Kidney glomerular epithelial cell (primary cell): ENCODE measurements at places on chromosomes 3 and 15.

- DNase-seq = no peak
Measured at GRCh38 chr3:128312271-128312670, 154.4 kb downstream of the DNAJB8 start.

DNA sequence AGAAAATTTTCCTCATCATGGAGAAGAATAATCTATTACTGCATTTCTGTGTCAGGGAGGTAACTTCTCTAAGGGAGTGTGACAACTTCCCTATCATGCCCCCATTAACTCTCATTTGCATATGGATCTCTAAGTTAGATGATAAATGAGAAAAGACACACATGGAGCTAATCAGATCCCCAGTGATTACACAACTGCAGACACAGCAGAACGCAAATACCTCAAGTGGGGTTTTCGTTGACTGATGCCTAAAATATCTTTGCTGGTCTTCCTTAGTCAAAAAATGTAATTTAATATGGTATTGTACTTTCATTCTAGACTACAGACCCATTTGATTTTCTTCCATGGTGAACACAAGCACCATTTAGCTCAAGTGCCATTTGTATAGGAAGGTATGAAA is 630.5 kb downstream of the TBL1XR1 start:
- no peak for DNase-seq

GRCh38 chr3:13607821-13608597 is 59.1 kb downstream of the FBLN2 start:
- DNase-seq = no peak

DNA sequence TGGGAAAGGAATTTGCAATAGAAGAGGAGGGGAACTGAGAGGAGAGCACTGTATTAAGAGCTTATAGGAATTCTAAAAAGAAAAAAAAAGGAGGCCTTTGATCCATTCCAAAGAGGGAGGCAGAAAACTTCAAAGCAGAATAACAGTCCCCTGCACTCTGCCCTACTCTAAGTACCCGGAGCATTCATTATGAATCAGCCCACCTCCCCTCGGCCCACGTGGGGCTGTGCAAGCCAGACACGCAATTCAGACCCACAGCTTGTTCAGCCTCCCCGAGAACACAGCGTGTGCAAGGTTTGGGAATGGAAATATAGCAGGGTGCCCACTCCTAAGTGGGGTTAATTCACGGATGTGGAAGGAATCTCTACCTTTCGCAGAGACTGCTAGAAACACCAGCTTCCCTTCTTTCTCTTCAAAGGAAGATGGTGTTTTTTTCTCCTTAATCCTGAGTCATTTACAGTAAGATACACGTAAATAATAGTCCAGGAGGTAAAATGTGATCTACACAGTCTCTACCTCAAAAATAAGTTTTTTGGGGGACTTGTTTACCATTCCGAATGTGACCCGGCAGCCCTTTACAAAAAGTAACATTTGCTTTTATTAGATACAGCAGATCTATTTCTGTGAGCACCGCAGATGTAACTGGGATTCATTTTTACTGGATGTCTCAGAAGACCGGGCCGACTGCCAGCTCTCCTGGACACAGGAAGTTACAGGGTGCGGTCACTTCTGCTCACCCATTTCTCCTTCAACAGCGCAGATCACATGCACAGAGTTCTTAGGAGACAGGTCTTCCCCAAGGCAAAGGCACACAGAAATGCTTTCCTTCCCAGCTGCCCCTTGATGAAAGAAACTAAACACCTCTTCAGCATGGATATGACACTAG is 768.5 kb upstream of the CFAP20DC start:
- DNase-seq = peak; percentile 91

- no peak for DNase-seq
Measured at GRCh38 chr3:107634099-107634489, 111.3 kb downstream of the BBX start.

DNA sequence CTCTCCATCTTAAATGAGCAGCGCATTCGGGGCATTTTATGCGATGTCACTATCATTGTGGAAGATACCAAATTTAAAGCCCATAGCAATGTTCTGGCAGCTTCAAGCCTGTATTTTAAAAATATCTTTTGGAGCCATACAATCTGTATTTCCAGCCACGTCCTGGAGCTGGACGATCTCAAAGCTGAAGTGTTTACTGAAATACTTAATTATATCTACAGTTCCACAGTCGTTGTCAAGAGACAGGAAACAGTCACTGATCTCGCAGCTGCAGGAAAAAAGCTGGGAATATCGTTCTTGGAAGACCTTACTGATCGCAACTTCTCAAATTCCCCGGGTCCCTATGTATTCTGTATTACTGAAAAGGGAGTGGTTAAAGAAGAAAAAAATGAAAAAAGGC is 44.4 kb upstream of the RASA2 start:
- DNase-seq = no peak

DNA sequence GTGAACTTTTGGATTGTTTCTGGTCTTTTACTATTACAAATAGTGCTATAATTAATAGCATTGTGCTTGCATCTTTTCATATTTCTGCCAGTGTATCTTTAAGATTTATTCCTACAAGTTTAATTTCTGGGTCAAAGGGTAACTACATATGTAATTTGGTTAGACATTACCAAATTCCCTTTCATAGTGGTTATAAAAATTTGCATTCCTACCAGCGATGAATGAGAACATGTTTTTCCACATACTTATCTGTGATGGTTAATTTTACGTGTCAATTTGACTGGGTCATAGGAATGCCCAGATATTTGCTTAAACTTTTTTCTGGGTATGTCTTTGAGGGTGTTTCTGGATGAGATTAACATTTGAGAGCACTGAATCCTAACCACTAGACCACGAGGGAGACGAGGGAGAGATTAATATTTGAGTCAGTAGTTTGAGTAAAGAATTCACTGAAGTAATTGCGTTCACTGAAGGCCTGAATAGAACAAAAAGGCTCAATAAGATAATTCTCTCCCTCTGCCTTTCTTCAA is 132.3 kb upstream of the NEO1 start:
- DNase-seq = no peak

DNA sequence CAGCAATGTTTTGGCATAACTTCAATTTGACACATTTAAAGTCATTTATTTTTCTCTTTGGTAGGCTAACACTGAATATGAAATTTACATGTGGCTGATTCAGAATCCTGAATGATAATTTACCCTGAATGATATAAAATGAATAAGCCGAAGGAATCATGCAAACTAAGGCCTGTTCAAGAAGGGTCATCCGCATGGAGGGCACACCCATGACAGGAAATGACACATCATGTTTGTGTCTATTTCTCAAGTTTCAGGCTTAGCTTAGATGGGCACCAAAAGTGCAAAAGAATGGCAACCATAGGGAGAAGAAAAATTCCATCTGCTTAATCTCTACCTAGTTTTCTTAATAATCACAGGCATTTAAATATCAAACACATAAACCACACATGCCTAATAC is 141.5 kb downstream of the DUT start:
- DNase-seq = no peak

DNA sequence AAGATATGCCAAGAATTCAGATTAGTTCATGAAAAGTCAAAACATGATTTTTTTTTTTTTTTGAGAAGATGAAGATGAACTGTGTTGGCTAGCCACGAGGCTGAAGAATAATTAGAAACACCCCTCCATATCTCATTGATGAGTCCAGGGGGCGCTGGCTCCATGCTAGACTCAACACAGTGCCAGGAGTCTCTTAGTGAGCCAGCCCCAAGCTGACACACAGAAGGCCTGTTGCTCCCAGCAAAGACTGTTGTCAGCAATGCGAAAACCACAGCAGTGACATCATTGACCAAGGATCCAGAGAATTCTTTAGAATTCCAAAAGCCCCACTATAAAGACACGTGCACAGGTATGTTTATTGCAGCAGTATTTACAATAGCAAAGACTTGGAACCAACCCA is 185.2 kb downstream of the ANXA2 start:
- DNase-seq = peak; percentile 52

DNA sequence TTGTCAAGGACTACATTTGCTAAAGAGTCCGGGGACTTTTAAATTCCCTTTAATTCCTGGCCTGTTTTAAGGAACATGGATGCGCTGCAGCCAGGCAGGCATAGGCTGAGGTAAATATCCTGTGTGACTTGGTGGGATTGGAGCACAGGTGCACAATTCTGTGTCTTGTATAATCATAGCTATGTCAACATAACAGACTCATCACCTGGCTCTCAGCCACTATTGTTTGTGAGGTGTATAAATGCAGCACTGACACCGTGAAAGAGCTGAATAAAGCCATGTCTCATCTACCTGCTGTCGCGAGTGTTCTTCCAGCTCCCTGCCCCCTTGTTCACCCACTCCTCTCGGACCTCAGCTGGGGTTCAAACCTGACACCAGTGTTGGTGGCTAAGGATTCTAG is 109.7 kb downstream of the MFSD1 start:
- no peak for DNase-seq
